ENCODE measurements at places on chromosomes 6 and 20.

GRCh38 chr6:32203426-32204267, 11.2 kb upstream of the GPSM3 start:
- no peak for DNase-seq

GRCh38 chr6:64266351-64266821, 630.8 kb downstream of the PHF3 start:
- no peak for DNase-seq

DNA sequence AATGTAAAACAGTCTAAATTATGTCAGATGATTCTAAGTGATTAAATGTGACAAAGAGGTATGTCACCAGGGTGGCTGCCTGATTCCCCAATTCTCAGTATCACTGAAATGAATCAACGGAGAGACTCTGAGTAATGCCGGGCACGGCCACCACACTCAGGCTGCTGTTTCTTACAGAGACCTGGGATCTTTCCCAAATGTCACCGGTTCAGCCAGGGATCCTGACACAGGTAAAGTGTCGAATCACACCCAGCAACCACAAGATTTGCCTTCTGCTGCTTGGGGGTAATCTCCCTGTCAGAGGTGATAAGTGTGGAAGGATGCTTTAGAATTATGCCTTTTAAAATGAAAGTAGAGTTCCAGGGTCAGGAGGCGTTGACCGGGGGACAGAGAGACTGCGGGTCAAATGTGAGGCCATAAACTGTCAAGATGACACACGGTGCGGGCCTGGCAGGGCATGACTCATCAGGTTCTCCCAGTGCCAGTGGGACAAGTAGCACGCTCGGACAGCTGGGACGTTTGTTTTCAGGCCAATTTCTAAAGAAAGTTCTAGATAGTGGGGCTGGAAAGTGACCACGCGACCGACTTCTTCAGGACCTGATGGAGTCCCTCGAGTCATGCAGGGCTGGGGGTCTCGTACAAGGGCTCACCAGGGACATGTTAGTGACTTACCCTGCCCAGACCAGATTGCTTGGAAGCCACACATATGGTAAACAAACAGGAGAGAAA, 48.9 kb downstream of the PRDM1 start:
- DNase-seq = no peak

- no peak for DNase-seq
Observed at GRCh38 chr20:47699818-47700217, 85.5 kb downstream of the SULF2 start.

Data from CD8-positive, alpha-beta memory T cell (primary cell).